Natural killer cell (primary cell): ENCODE measurements at places on chromosomes 12 and 14.

DNA sequence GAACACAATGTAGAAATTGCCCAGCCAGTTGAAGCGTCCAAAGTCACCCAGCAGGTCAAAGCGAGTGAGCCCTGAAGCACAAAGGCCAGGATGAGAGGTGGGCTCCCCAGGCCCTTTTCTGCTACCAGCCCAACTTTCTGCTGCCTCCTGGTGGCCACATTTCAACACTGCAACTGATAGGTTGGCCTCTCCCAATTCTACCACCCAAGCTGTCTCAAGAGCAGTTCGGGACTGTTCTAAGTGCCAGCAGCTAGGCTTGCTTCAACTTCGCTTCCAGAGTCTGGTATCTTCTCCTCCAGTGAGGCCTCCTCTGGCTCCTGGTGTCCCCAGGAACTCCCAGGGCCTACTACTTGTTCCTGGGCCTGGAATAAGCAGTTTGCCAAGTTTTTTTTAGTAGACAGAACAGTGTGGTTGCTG is 3.4 kb upstream of the DHH start:
- peaks cover 16% of the 10 kb centered on the region for H3K4me1 ChIP-seq
- H3K27me3 ChIP-seq, result peaks cover 10% of the 10 kb centered on the region
- DNase-seq, result peak; percentile 81
- no peak overlapping the region for H3K4me3 ChIP-seq
- no peak overlapping the region for H3K27ac ChIP-seq

DNA sequence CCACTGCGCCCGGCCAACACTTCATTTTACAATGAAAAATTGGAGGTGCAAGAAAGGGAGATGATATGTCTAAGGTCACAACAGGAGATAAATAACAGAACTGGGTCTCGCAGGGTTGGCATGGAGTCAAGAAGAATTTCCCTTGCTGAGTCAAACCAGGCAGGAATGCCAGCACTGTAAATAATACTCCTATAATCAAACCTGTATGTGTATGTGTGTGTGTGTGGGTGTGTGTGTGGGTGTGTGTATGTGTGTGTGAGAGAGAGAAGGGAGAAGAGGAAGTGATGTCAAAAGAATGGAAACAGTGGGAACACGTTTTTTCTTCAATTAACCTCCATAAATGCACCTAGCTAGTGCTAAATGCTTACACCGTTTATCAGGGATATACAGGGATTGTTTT is 70.4 kb downstream of the TMEM116 start:
- DNase-seq, result no peak
- no peak overlapping the region for H3K4me3 ChIP-seq
- no peaks in the 10 kb centered on the region for H3K36me3 ChIP-seq
- H3K27ac ChIP-seq, result no peak overlapping the region
- no peaks in the 10 kb centered on the region for H3K27me3 ChIP-seq

- no peaks in the 10 kb centered on the region for H3K4me1 ChIP-seq
- H3K27me3 ChIP-seq, result no peaks in the 10 kb centered on the region
- no peak overlapping the region for H3K4me3 ChIP-seq
- DNase-seq, result no peak
- H3K27ac ChIP-seq, result no peak overlapping the region
Measured at GRCh38 chr14:83379436-83379835, 1845.8 kb upstream of the SEL1L start.

DNA sequence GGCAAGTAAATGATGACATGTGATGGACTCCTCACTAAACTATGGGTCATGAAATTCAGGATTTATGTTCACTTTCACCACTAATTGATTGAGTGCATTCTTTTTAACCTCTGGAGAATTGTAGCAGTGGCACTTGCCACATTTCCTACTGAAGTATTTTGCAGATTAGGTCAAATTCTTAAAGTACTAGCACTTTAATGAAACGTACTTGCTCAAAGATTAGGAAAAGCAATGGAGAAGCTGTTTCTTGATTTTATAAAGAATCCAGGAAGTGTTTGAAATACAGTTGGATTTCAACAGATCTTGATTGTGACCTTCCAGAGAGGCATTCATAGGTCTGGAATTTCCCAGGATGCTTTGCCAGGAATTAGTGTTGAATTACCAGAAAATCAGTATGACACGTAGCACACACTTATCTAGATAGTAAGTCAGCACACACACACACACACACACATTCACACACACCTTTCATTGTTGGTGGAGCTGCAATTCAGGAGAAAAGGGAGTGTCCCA is 162.6 kb downstream of the MYRFL start:
- no peaks in the 10 kb centered on the region for H3K4me1 ChIP-seq
- no peak overlapping the region for H3K27ac ChIP-seq
- DNase-seq, result no peak
- H3K36me3 ChIP-seq, result no peaks in the 10 kb centered on the region

GRCh38 chr12:104381731-104382480 is 74.8 kb upstream of the CHST11 start:
- peaks cover 9% of the 10 kb centered on the region for H3K4me1 ChIP-seq
- no peak overlapping the region for H3K27ac ChIP-seq
- no peak overlapping the region for H3K4me3 ChIP-seq
- no peaks in the 10 kb centered on the region for H3K36me3 ChIP-seq

DNA sequence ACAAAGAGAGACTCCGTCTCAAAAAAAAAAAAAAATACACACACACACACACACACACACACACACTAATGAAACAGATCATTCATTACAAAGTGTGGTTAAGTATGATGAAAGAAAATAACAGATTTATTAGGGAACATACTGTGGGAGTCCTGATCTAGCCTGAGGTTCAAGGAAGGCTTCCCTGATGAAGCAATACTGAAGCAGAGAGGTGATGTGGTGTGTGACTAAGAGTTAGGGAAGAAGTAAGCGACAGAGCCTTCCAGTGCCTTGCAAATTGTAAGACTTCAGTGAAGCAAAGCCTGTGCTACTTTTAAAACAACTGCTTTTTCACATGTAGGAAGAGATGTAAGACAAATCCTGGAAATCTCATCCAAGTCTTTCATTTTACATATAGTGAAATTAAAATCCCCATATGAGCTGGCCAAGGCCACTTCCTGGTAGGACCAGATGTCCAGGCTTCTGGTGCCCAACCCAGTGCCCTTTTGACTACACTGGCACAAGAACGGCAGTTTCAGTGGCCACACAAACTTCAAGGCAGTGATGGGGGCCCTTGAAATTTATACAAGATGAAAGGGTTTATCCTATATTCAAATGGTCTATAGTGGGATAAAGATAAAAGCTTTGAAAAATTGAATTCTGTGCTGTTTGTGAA is 86.2 kb downstream of the STON2 start:
- no peaks in the 10 kb centered on the region for H3K36me3 ChIP-seq
- no peaks in the 10 kb centered on the region for H3K27me3 ChIP-seq
- H3K4me3 ChIP-seq, result no peak overlapping the region

GRCh38 chr12:10618338-10618987 is 5.1 kb upstream of the MAGOHB start:
- no peaks in the 10 kb centered on the region for H3K4me1 ChIP-seq
- H3K27me3 ChIP-seq, result no peaks in the 10 kb centered on the region
- H3K4me3 ChIP-seq, result no peak overlapping the region
- no peak for DNase-seq
- peaks cover 9% of the 10 kb centered on the region for H3K36me3 ChIP-seq
- no peak overlapping the region for H3K27ac ChIP-seq

GRCh38 chr14:80615831-80616230 is 325.7 kb downstream of the CEP128 start:
- DNase-seq, result no peak
- no peaks in the 10 kb centered on the region for H3K27me3 ChIP-seq
- H3K4me3 ChIP-seq, result no peak overlapping the region
- no peaks in the 10 kb centered on the region for H3K36me3 ChIP-seq
- H3K4me1 ChIP-seq, result no peaks in the 10 kb centered on the region
- no peak overlapping the region for H3K27ac ChIP-seq

DNA sequence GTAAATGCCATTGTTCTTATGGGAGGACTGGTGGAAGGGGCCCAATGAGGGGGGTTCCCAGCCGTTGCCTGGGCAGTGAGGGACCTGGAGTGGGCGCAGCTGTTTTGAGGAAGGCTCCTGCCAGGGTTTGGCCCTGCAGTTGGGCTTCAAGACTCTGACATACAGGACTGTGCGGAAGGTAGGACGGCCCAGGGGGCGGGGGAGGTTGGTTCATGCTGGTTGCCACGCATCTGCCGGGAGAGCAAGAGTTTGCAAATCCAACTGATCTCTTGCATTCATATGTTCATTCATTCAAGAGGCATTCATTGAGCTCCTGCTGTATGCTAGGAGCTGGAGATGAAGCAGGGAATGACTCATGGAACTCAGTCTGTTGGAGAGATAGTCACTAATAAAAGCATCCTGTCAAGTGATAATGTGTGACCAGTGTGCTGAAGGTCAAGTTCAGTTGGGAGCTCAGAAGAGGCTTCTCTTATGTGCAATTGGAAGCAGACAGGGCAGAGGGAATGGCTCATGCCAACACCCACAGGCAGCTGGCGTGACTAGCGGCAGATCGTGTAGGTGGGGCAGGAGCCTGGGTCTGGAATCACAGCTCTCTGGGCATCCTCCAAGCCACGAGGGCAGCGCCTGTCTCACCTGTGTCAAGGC is 7.8 kb downstream of the SH2B3 start:
- peaks cover 5% of the 10 kb centered on the region for H3K36me3 ChIP-seq
- no peak overlapping the region for H3K4me3 ChIP-seq
- H3K27me3 ChIP-seq, result no peaks in the 10 kb centered on the region
- no peak overlapping the region for H3K27ac ChIP-seq
- DNase-seq, result no peak

- no peak for DNase-seq
- no peak overlapping the region for H3K4me3 ChIP-seq
- H3K4me1 ChIP-seq, result peaks cover 15% of the 10 kb centered on the region
- peaks cover 10% of the 10 kb centered on the region for H3K27me3 ChIP-seq
- H3K27ac ChIP-seq, result no peak overlapping the region
- no peaks in the 10 kb centered on the region for H3K36me3 ChIP-seq
Measured at GRCh38 chr14:104869669-104870367, 4.8 kb downstream of the CEP170B start.

DNA sequence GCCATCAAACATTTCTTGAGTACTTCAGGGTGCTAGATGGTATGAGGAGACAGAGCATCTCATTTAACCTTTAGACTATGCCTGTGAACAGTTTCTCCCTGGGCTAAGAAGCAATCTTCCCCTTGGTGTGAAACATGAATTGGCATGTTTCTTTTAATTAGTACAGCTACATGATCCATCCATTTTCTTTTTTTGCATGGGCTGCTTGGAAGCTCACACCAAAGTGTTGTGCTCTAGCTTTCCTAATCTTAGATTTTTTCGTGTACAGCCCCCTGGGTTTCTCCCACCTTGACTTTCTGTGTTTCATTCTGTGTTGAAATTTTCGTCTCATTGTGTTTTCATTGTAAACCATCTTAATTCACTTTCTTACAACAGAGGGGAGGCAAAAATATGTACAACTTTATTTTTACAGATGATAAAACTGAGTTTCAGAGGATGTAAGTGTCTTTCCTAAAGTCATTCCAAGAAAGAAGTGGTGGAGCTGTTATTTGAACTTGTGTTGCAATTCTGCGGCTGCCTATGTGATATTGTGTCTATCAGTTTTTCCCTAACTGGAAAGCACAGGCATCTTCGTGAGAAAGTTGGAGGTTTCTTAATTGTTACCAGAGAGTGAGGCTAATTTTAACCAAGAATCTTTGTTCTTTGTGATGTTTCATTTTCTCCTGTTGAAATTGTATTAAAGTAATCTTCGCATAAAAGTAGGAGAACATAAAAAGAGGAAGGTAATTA is 64.5 kb downstream of the DAAM1 start:
- H3K36me3 ChIP-seq, result no peaks in the 10 kb centered on the region
- no peak overlapping the region for H3K27ac ChIP-seq
- DNase-seq, result no peak
- no peak overlapping the region for H3K4me3 ChIP-seq

DNA sequence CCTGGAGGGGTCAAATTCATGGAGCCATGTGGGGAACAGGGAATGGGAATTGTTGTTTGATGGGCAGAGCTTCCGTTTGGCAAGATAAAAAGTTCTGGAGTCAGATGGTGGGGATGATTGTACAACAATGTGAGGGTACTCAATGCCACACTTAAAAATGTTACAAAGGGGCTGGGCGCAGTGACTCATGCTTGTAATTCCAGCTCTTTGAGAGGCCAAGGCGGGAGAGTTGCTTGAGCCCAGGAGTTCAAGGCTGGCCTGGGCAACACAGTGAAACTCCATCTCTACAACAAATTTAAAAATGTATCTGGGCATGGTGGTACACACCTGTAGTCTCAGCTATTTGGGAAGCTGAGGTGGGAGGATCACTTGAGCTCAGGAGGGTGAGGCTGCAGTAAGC is 66.0 kb upstream of the DIO3 start:
- H3K27me3 ChIP-seq, result no peaks in the 10 kb centered on the region
- no peak overlapping the region for H3K4me3 ChIP-seq
- no peak overlapping the region for H3K27ac ChIP-seq

DNA sequence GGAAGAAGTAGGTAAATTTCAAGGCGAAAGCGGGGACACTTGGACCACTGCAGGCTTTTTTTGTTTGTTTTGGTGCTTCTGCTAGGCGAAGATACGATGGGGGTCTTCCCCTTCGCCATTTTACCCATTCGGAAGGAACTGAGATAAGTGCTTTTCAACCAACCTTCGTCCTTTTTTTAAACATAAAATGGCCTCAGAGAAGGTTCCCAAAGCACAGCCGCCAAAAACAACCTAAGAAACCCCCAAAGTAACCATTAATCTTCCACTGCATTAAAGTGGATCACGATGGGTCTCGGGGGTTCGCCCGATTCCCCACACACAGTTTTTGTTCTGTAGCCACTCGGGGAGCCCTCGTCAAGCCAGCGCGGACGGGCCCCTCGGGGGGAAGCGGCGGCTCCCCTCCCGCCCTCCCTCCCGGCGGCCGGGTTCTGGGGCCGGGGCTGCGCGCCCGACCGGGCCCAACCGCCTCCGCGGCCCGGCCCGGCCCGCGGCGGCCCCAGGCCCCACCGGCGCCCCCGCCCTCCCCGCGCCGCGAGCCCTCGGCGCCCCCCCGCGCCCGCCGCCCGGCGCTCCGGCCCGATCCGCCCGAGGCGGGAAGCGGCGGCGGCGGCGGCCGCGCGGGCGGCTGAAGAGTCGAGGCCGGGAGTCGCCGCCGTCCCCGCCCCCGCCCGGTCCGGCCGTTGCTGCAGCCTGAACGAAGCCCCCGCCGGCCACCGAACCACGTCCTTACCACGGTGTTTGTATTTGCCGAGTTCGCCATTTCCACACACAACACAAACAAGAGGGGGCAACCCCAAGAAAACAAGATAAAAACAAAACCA is 790 bp downstream of the GTF2A1 start:
- H3K27me3 ChIP-seq, result no peaks in the 10 kb centered on the region
- peaks cover 14% of the 10 kb centered on the region for H3K4me1 ChIP-seq
- peak overlapping the region; percentile 98 for H3K27ac ChIP-seq
- DNase-seq, result peak; percentile 81
- peak overlapping the region; percentile 97 for H3K4me3 ChIP-seq
- H3K36me3 ChIP-seq, result peaks cover 14% of the 10 kb centered on the region

DNA sequence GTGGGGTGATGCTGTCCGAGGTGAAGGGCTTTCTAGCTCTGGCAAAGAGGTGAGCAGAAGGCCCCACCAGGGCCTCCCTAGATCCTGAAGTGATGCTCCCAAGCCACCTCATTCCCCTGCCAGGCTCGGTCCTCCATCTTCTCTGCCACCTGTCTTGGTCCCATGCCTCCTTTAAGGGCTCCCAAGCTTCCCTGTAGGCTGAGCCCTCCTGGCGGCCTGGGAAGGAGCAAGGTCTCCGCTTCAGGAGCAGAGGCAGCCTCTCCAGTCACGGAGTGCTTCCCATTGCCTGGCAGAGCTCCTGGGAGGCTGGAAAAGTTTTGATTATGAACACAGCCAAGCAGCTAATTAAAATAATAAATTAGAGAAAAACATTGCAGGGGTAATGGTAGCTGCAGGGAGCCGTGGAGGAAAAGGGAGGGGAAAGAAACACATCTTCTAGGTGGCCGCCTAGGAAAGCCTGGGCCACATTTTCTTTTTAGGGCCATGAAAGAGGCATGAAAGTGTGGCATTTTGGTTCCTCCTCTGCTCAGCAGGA is 160.0 kb upstream of the PRMT8 start:
- no peaks in the 10 kb centered on the region for H3K27me3 ChIP-seq
- H3K4me1 ChIP-seq, result no peaks in the 10 kb centered on the region
- H3K4me3 ChIP-seq, result no peak overlapping the region
- H3K36me3 ChIP-seq, result no peaks in the 10 kb centered on the region
- H3K27ac ChIP-seq, result no peak overlapping the region
- no peak for DNase-seq
